Cortex of kidney (tissue), 1 donor: ENCODE measurements at places on chromosomes 11 and 22.

DNA sequence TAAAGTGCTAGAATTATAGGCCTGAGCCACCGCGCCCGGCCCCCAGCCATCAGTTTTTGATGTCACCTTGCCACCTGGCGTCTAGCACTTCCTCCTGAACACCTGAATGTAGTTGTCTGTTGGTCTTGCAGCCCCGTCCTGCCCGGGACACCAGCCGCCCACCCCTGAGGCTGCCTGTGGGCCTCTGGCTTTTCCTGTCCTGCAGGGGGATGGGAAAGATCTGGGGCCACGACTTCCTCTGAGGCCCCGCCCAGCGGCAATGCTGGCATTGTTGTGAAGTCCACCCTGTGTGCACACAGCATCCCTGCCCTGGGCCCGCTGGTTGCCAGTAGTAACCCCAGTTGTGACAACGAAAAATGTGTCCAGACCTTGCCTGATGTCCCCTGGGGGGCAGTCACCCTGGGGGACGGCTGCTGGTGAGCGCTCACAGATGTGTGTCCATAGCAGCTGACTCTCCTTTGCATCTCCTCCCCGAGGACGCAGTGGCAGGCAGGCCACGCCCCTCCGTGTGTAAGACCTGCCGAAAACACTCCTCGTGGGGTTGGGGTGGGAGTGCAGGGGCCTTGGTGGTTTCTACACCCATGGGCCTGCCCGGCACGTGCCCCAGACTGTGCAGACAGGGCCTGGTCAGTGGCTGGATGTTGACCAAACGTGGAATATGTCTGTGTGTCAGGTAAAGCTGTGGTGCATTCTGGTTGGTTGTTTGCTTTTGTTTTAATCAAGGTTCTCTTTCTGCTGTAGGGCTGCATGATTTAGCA is 6.8 kb downstream of the SELENOO start:
- no peak for DNase-seq

GRCh38 chr11:14611939-14612338 is 31.7 kb upstream of the PDE3B start:
- DNase-seq = no peak

GRCh38 chr11:48081151-48082010 is 101.0 kb downstream of the PTPRJ start:
- DNase-seq = no peak

- DNase-seq = no peak
Measured at GRCh38 chr11:65212226-65212801, 30.6 kb downstream of the CAPN1 start.

GRCh38 chr11:23124996-23125395 is 264.7 kb upstream of the CCDC179 start:
- DNase-seq = no peak

- DNase-seq = no peak
Measured at GRCh38 chr11:27420722-27421572, 51.6 kb downstream of the LGR4 start.

GRCh38 chr11:17169876-17170275 is 37.9 kb downstream of the PIK3C2A start:
- DNase-seq = no peak

GRCh38 chr11:33463059-33463458 is 205.9 kb downstream of the HIPK3 start:
- DNase-seq = no peak

DNA sequence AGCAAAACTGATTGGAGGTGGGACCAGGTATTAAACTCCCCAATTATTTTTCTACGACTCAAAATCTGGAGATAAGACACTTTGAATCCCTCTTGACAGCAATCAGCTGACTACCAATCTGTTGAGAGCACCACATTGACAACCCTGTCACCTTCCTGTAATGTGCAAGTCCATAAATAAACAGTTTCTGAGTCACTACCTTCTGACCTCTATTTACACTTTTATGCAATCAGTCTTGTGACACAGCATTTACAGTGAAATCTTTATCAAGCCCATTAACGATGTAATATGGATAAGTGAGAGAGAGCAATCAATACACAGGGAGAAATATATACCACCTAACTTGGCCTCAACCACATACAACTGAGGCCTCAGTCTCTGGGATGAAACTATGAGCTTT is 283.7 kb upstream of the ANO5 start:
- no peak for DNase-seq

DNA sequence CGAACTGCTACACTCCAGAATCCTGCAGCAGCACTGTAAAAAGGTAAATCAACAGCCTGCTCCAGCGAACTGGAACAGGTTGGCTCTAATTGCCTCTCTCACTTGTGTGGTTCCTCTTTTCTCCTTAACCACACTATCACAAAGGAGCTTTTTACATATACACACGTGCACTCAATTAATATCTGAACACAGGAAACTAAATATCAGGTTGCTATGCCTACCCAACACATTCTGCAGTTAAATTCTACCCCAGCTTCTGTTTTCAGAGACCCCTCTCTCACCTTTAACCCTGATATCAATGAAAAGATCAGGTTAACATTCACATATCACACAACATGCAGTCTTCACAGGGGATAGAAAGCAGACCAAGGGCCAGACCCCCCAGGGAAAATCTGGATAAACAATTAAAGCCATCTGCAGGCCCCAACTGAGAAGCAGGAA is 11.0 kb downstream of the RBFOX2 start:
- DNase-seq = no peak

DNA sequence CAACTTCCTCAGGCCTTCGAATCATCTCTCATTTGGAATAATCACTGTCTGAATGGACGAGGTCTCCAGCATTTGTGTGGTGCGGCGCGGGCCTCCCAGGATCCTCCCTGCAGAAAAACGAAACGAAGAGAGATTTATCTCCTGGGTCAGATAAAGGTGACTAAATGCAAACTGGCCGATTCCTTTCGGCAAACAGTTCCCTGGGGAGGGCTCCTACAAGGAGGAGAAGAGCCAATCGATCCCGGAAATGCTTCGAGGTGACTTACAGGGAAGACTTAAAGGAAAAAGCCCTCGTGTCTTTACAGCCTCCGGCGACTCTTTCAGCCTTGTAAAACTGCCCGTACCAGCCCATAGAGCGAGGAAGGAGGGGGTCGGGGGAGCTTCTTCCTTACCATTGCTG is 126.5 kb downstream of the MIAT start:
- no peak for DNase-seq

GRCh38 chr11:120969993-120970392 is 53.9 kb upstream of the TBCEL start:
- DNase-seq = no peak

DNA sequence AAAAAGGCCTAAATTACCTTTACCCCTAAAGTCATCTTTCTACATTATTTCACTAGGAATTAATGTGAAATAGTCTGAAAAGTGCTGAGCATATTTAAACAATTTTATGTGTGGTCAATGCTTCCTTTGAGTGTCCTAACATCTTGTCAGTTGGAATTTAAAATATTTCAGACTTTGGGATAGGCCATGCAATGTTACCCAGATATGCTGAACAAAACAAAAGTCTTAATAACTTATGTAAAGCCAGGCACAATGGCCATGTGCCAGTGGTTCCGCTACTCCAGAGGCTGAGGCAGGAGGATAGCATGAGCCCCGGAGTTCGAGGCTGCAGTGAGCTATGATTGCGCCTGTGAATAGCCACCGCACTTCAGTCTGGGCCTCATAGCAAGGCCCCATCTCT is 137.4 kb downstream of the CADM1 start:
- DNase-seq = no peak

DNA sequence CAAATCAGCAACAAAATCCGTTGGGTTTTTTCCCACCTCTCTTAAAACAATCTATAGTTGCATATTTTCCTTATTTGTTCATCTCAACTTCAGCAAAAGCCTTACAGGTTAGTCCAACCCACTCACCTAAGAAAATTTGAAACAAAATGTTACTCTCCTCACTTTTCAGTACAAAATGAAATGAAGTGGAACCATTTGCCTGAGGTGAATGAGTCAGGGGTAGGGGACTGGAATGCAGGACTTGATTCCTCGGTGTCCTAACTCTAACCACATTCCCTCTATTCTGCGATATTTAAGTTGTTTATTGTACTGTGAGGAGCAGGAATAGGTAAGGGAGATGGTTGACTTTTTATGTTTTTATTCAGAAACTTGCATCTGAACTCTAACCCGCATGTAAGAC is 16.4 kb downstream of the ATP5MG start:
- DNase-seq = no peak

DNA sequence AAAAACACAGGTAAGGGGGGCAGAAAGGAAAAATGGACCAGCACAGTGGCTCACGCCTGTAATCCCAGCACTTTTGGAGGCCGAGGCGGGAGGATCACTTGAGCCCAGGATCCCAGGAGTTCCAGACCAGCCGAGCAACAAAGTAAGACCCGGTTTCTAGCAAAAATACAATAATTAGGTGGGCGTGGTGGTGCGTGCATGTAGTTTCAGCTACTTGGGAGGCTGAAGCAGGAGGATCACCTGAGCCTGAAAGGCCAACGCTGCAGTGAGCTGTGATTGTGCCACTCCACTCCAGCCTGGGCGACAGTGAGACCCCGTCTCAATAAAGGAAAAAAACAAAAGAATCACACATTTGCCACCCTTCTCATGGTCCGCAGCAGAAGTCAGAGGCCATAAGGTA is 519.4 kb downstream of the BRD1 start:
- DNase-seq = no peak

GRCh38 chr11:75771646-75772410 is 3.2 kb downstream of the DGAT2 start:
- DNase-seq = no peak

GRCh38 chr22:50467773-50468440 is 6.9 kb downstream of the SBF1 start:
- no peak for DNase-seq

GRCh38 chr11:131867457-131868257 is 497.2 kb downstream of the NTM start:
- no peak for DNase-seq

DNA sequence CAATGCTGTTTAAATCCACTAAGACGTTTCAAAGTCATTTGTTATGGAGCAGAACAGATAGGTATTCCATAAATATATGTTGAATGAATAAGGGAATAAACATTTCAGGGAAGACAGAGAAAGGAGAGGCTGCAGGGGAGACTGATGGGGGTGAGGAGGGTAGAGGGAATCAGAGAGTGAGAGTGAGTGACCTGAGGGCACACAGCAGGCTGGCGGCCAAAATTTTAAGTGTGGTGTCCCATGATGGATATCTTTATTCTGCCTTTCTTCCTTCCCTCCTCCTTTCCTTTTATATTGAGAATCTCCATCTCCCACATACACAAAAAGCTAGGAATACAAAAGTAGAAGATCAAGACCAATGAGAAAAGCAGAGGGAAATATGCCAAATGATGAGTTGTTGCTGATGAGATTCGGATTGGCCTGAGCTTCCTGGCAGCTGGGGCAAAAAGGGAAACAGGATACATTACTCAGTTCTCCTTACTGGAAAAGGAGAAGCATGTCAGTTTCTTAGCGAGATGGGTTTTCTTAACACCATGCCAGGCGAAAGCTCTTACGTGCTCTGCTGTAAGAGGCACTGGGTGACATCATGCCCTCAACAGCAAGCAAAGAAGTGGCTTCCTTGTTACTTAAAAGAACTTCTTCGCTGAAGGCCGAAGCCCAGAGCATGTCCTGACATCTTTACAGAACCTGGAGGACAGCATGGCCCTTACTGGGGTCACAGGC is 11.2 kb upstream of the CYTH4 start:
- DNase-seq = no peak

DNA sequence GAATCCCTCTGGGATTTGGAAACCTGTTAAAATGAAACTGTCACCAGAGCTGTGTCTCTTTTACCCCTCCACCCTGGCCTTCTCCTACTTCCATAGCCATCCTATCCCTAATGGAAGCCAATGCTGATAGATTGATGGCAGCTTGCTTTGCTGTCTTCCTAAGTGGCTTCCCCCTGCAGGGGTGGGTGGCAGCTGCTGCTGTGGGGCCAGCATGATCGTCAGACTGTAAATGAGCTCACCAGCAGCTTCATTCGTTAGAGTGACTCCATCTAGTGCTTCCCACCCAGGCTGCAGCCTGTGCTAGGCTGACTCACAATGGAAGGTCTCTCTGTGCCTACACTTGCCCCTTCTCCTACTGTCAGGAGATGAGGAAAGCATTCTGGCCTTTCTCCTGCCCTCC is 311.0 kb downstream of the BUD13 start:
- no peak for DNase-seq

DNA sequence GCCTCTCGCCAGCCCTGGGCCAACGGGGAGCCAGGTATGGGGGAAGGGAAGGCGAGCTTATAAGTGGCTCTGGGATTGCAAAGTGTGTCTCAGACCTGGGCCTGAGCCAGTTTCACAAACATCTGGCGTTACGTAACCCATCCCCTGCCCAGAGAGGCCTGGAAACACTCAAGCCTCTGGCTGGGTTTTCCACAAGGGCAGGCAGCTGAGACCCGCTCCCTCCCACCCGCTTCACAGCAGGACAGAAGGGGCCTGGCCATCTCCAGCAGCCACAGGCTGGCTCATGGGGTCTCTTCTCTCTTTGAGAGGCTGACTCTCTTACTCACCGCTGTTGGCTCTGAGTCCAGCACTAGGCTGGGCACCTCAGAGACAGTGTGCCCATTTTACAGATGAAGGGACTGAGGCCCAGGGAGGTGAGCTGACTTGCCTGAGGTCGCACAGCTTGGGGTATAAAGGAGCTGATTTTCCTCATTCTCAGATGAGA is 44.5 kb downstream of the TRIOBP start:
- no peak for DNase-seq
